ENCODE measurements at places on chromosomes 3 and 15. TPM values are rescaled to one million over a fixed set of nuclear protein-coding genes. Genes with fewer than 3 reads are reported as not detected.

DNA sequence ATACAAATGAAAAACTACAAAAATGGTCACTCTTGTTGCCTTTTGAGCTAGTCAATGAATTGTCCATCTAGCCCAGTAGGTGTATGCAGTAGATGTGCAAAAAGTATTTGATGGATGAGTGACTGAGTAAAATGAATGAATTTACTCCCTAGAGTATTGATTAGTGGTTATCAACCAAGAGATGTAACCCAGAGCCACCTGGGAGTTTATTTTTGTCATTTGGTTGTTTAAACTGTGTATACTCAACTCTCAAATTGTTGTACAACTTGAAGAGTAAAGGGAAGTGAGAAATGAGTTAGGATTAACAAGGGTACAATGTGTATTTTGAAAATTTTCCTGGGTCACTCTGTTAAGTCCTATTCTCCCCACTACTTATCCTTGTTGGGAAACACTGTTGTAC lies 124.1 kb upstream of the TMCO5A start:
- no peak for DNase-seq

DNA sequence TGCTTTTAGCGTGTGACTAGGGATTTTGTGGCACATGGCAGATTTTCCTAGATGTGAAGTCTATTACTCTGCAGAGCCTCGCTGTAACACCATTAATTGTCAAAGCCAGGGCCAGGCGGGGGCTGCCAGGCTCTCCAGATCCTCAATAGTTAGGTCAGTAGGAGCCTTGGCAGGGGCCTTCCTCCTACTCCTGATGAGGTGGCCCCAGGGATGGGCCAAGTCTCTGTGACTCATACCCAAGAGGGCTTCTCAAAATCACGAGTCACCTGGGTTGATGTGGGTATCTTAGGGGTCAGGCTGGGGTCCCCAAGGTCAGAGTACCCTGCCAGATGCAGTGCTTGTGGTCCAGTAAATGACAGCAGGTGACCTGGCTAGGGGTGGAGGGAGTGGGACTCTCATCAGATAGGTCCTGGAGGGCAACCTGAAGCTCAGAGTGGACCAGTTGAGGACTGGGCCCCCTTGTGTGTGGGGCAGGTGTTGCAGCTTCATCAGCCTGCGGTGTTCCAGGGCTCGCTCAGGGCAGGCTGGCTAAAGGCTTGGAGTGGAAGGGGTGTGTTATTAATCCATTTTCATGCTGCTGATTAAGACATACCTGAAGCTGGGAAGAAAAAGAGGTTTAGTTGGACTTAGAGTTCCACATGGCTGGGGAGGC lies 88.5 kb upstream of the MYZAP start:
- no peak for DNase-seq

- DNase-seq, result no peak
These were observed 1.7 kb upstream of the DLL4 start for GRCh38 chr15:40927495-40927872.

DNA sequence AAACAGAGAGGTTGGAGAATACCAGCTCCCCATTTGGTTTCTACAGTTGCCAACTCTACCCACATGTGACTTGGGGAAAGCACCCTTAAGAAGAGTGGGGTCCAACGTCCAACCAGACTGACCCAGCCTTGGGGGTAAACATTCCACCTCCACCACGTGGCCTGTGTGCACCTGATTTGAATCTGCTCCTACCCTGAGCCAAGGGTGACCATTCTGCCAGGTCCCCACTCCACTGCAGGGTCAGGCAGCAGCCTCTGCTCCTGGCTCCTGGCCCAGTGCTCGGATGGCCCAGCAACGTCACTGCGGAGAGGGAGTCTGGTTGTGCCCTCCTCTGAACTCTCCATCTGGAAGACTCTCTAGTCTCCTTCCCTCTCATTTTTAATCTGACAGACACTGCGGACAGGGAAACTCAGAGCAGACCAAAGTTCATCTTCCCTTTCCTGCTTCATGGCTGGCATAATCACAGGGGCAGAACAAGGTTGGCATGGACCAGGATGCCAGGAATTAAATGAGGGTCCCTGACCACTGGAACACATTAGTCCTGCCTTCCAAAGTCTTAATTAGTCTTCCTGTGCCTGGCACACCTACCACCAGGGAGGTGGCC lies 29.4 kb downstream of the FHIT start:
- DNase-seq, result no peak

Gene SLC22A14
- 0.22 TPM for total RNA-seq

GRCh38 chr15:31336593-31337295 lies 10.1 kb downstream of the KLF13 start:
- no peak for DNase-seq

DNA sequence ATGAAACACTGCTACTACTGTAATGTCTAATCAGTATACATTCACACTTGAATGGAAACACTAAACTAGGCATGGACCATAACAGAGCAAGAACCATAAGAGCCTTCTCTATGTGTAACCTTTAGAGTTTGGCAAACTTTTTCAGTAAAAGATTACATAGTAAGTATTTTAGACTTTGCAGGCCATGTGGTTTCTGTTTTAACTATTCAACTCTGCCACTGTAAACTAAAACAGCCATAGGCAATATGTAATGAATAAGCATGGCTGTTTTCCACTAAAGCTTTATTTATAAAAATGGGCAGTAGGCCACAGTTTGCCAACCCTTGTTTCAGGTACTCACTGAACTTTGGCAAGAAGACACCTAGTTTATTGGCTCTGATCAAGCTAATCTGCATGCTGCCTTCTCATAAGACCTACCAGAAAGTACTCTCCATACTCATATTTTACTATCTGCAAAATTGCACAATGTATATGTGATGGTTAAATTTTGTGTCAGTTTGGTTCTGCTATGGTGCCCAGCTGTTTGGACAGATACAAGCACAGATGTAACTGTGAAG lies 46.0 kb downstream of the UACA start:
- no peak for DNase-seq

DNA sequence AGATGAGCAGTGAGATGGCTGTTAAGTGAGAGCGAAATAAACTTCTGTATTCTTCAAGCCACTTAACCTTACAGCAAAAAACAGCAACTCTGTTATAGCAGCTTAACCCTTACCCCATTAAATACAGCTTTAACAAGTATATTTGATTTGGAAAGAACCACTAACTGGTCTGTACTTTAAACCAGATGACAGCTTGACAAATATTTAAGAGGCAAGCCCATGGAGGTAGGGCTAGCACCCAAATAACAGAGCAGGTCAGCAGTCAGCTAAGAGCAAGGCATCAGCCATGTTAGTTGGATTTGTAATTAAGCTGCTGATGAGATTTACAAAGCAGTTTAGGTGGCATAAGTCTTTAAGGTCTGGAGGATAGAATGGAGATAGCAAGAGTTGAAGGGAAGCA lies 3.5 kb downstream of the LZTFL1 start:
- DNase-seq, result no peak

Gene NANOGP8
- not detected for total RNA-seq

- DNase-seq, result no peak
These were observed 12.2 kb downstream of the IL5RA start for GRCh38 chr3:3097958-3098357.

DNA sequence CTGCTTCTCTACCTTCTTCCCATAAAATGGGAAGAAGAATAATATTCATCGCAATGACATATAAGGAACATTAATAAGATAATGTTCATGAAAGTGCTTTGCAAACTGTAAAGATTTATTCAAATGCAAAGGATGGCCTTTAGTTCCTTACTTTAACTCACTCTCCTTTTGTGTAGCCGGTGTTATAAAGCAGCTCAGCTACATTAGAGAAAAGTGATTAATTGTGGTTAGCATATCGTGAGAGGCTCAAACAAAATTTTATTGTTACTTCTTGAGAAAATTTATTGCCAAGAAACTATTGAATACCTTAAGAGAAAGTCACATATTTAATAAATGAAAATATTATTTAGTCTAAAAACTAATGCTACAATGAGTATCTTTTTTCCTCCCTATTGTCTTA lies 250.7 kb upstream of the NR2E3 start:
- DNase-seq, result no peak

DNA sequence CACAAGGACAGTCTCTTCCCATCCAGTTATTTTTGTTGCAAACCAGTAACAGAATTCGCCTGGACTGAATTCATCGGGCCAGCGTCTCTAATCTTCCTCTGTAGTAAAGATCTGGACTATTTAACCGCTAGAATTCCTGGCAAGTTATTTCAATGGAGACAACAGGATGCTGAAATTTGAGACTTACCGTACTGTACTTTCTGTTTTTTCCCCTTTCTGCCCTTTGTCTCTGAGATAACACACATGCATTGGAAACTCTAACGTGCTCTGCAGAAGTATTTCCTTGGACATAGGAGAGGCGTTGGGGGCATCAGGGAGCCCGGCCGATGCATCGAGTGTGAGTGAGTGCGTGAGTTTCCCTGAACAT lies 61.5 kb downstream of the ASB7 start:
- no peak for DNase-seq

Gene ACOX2
- total RNA-seq, result 12.8 TPM

DNA sequence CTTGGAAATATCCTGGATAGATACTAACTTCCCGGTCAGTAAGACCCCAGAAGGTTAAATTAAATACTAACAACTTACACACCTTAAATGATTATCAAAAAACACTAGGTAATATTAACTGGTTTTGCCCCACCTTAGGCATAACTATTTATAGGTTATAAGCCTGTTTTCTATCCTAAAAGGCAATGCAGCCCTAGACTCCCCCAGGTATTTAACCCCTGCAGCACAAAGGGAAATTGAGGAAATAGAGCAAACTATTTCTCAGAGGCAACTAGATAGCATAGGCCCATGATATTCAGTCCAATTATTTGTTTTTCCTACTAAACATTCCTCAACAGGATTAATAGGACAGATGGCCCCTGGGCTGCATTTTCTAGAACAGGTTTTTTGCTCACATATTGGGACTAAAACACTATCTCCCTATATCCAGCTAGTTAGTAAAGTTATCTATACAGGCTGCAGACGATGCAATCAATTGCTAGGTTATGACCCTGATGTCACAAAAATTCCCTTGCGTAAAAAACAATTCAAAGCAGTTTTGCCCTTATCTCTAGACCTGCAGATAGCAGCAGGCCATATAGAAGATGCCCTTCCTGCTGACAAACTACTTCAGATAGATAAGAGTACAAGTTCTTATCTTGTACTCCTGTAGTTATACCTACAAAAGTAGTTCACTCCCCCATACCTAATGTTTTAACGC lies 221.3 kb downstream of the DTWD1 start:
- DNase-seq, result no peak

DNA sequence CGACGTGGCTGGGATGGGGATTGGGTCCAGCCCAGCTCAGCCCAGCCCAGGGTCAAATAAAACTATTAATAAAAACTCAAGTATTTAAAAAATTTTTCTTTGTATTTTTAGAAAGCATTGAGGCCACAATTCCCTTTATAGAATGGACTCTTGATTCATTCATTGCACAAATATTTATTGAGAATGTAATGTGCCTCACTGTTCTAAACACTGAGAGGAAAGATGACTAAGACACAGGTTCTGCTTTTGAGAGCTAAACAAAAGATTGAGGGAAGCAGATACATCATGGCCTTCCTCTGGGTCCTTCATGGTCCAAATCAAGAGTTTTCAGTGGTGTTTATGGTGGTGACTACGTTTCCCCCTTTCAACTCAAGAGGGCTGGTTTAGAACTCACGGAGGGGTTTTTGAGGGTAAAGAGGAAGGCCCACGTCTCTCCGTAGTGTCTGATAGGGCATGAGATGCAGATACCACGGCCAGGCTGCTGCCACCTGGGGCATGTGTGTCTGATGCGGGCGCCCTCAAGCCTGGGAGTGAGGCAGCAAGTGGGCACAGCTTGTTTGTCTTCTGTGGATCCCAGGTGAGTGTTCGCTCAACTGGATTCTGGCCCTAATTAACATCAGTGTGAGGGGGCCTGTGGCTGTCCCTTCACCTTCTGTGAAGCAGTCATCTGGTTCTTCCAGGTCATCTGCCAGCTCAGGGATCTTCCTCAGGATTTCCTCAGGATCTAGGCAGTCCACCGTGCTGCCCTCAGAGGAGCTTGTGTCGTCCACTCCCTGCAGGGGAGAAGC lies 73.5 kb upstream of the SCN5A start:
- no peak for DNase-seq

Gene ANKRD34C
- not detected for total RNA-seq

DNA sequence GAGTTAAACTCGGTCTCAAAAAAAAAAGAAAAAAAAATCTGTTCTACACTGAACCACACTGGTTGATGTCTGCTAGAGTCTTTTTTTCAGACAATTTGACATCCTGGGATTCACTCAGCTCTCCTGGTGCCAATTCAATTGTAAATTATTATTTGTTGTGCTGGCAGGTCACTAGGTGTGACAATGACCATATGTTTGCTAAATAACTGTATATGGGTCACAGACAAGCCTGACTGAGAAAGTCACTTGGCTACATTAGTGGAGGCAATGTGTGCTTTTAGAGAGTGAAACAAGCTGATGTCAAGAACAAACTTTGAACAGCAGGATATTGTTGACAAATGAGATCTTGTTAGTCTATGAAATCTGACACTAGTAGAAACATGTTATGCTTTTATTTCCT lies 1379.1 kb downstream of the ZPLD1 start:
- no peak for DNase-seq

DNA sequence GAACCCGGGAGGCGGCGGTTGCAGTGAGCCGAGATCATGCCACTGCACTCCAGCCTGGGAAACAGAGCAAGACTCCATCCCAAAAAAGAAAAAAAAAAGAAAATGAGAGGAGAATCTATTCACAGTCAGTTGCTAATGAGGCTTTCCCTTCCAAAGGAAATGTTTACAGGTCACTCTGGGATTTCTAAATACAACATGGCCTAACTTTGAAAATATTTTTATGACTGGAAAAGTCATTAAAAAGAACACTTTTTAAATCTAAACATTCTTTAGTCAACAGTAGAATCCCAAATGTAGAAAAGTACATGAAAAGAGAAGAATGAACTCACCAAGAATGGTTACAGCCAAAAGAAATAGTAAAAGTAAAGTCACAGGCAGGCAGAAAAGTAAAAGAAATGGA lies 78.6 kb downstream of the PLD1 start:
- DNase-seq, result no peak

DNA sequence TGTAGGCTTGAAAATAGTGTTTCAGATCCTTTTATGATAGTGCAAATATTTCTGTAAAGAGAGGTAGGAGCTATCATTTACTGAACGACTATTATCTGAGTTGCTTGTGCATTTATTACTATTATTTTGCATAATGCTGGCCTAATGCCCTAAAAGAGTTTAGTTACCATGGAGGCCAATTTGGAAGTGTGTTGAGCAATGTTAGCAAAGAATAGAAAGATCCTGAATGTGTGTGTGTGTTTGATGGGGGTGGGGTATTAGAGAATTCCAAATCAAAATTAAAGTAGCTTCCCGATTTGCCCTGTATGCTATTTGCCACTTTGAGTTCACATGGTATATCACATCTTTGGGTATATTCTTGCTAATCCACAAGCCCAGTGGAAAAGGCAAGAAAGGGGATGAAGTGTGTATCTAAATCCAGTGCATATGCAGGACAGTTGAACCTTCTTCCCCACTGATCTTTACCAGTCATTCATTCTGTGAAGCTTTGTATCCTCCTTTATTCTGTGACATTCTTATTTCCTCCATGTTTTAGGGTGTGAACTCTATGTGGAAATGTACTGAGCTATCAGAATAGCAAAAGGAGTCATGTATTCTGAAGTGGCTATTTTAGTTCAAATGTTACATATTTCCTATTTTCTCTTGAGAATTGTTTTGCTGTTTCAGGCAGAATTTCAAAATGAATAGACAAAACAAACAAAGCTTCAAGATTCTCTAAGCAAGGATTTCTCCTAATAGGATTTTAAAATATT lies 45.7 kb upstream of the PLSCR5 start:
- no peak for DNase-seq

GRCh38 chr15:63463793-63464192 lies 40.6 kb upstream of the USP3 start:
- DNase-seq, result no peak

GRCh38 chr3:126542340-126543241 lies 16.1 kb downstream of the C3orf22 start:
- no peak for DNase-seq

Gene SUSD5
- not detected for total RNA-seq
